ENCODE measurements at places on chromosomes 11 and 22.
A peak's percentile ranks its signal among the peaks of the same experiment; 100 is the strongest.

GRCh38 chr11:79400717-79401330 is 40.0 kb downstream of the TENM4 start:
- peak; percentile 26 for DNase-seq

GRCh38 chr11:134100171-134100570 is 31.3 kb downstream of the JAM3 start:
- no peak for DNase-seq

DNA sequence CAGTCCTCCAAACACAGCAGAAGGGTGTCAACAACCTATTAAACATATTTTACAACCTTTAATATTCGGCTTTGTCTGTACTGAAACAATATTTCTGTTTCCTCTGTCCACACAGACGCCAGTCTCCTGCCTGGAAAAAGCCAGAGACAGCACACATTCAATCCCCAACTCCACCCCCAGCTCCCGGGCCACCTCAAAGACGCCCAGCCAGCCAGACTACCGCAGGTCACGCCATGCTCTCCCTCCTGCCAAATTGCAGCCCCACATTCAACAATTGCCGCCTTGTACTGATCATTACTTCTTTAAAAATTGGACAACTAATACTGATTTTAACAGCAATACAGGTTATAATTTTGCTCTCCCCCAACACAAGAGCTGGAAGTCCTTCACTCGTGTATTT is 1.2 kb downstream of the SERGEF start:
- no peak for DNase-seq

DNA sequence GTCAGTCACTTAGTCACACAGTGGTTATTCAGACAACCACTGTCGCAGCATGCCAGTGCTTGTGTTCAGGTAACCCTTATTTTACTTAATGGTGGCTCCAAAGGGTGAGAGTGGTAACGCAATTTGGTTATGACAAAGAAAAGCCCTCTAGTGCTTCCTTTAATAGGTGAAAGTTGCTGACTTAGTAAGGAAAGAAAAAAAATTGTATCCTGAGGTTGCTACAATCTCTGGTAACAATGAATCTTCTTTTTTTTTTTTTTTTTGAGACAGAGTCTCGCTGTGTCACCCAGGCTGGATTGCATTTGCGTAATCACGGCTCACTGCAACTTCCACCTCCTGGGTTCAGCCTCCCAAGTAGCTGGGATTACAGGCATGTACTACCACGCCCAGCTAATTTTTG is 64.5 kb downstream of the C11orf91 start:
- peak; percentile 28 for DNase-seq

DNA sequence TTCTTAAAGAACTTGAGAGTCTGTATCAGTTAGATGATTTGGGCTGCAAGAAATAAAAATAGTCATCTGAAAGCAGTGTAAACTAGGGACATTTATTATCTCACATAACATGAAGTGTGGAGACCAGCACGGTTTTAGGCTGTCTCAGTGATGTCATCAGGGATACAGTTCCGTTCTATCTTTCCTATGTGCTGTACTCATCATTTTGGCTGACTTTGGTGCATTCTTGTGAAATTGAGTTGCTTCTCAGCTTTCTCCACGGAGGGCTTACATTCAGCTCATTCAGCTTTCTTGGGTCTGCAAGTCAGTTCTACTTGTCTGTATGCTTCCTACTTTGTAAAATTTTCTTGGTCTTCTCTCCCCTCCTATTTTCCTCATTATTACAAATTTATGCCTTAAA is 51.8 kb upstream of the LIN7C start:
- DNase-seq = peak; percentile 15

GRCh38 chr22:43465291-43466015 is 53.6 kb downstream of the MPPED1 start:
- no peak for DNase-seq

- no peak for DNase-seq
These were observed 411.8 kb downstream of the CTTN start for GRCh38 chr11:70810133-70810532.

- DNase-seq = no peak
These were observed 52.6 kb downstream of the IGSF9B start for GRCh38 chr11:133903875-133904817.

DNA sequence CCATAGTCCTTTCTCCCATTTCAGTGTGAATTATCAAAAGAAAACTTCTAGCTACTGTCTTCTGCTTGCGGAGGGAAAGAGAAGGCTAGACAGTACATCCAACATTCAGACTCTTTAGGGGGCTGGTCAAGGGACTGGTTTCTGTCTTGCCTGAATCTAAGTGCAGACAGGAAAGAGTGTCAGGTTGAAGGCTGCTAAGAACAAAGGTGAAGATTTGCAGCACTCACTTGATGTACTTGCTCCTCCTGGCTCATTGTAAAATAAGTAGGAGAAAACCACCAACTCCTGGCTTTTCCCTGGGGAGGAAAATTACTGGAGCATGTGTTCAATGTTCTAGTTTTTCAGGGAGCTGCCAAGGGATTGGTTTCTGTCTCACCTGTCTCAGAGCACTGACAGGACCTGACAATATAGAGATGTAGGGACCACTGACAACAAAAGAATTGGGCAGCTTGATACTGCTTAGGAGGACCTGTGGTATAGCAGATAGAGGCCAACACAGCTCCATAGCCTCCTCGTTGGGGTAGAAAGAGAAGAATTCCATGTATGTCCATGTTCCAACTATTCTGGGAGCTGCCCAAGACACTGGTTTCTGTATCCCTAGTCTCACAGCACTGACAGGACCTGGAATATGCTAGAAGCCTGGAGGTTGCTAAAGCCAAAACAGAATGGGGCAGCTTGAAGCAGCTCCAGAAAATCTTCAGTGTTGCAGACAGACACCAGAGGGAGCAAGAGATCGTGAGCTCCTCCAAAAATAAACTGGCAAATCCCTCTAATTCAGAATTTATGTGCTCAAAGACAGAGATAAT is 39.7 kb upstream of the MMP12 start:
- DNase-seq = peak; percentile 38

DNA sequence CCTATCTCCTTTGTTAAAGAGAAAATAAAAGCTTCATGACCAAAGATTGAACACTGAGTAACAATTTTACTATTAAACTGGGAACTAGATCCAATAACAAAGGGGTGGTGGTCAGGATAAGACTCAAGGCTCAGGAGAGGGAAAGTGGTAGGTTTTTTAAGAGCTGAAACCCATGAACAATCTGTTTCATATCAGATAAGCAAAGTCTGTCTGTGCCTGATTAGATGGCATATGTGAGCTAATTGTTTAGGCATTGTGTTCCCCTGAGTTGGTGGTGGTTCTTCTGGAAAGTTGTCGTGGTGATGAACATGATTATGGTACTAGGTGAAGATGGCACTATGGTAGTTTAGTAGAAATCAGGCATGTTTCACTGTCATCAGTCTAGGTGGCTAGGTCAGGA is 24.4 kb downstream of the USP47 start:
- no peak for DNase-seq

- no peak for DNase-seq
These were observed 63.4 kb downstream of the KCNJ1 start for GRCh38 chr11:128803449-128804245.

DNA sequence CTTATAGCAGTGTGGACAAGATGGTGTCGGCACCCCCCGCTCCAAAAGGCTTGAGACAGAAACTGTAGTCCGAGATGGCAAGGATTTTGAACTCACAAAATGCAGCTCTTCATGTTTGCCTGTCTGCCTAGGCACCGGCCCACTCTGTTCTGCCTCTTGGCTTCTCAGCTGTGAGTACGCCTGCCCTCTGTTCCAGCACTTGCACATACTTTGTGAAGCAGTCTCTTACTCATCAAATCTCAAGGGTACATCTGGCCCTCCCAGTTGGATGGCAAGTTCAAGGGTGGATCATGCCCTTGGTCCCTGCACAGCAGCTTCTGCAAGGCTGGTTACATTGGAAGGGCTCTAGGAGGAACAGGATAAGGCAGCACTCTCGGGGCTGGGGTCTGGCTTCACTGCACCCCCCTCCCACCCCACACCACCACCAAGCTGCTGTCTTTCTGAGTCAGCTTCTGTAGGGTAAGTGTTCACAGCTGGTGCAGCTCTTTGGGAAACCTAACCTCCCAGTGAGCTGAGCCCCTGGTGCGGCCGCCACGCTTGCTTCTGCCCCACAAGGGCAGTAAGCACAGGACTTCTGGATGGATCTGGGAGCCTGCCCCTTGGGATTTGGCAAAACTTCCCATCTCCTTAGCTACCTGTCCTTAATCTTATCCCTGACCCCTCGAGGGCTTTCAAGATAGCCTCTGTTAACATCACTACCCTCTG is 37.2 kb downstream of the FAM83F start:
- DNase-seq = peak; percentile 30

GRCh38 chr22:48327721-48328120 is 1500.0 kb downstream of the BRD1 start:
- DNase-seq = no peak

GRCh38 chr11:29183301-29183700 is 833.5 kb downstream of the KCNA4 start:
- DNase-seq = no peak

DNA sequence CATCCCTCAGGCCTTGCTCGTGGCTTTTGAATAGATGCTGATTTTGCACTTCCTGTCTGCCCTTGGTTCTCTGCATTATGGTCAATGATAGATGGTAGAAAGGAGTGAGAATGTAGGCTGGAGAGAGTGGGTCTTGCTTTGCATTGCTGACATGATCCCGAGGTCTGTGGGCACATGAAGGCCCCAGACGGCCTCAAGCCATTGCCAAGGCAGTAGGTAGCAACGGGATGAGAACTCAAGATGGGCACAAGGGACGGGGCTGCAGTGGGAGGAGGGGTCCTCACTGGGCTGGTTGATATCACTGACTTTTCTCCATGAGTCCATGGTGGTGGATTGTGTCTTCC is 54.0 kb downstream of the GAB4 start:
- DNase-seq = no peak

DNA sequence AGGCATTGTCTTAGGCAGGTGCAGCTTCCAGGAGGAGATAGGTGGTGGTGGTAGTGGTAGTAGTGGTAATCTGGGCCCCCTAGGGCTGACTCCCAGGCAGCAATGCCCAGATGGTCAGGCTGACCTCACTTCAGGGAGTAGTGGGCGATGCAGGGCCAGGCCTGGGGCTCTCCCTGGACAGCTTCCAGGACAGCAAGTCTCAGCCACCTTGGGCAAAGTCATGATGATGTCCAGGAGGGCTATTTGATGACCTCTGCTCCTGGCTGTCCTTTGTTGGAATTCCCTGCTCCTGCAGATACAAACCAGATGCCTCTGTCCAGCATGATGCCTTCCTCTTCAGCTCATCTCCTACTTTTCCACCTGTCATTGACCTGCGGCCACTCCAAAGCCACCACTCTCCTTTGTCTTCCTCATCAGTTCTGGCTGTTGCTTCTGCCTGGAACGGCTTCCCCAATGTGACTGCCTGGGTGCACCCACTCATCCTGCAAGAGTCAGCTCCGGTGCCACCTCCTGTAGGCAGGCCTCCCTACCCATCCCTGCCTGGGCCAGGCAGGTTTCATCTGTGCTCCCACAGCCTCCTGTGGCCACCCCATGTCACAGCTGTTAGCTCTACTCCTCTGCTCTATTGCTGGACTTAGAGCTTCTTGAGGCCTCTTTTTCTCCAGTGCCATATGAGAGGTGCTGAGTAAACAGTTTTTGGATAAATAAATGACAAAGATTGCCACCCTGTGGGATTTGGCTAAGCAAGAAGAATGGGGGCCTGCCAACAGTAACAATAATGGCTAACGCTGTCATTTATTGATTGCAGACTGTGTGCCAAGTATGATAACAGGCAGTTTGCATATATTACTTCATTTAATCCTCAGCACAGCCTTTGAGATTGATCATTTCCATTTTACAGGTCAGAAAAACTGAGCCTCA is 172.9 kb upstream of the NECTIN1 start:
- DNase-seq = no peak

- DNase-seq = no peak
These were observed 66.4 kb downstream of the ZNRF3 start for GRCh38 chr22:28949788-28950187.

DNA sequence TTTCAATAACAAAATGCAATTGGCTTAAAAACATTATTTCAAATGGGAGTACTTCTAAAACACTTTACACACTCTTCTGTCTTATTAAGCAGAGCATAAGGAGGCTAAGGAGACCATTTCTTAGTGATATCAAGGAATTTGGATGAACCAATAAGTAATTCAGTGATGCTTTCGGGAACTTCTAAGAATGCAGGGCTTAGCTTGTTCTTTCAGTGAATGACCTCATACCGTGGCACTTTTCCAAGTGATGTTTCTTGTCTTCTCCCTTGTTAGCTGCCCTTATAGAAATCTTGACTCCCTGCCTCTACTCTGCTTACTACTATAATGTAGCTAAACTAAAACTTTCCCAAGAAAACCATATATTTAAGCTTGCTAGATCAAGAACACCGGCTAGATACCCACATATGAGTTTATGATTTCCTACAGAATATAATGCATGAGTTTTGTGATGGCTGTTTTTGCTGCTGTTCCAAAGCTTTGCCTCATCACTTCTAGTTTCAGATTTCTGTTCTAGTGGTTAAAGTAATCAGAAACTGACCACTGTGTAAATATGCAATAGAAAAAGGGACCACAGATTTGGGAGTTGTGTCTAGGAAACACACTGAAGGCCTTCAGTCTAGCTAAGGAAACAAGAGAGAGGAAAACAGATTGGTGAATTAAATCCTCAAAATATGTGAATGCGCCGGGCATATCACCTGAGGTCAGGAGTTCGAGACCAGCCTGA is 37.5 kb upstream of the STK33 start:
- peak; percentile 84 for DNase-seq

DNA sequence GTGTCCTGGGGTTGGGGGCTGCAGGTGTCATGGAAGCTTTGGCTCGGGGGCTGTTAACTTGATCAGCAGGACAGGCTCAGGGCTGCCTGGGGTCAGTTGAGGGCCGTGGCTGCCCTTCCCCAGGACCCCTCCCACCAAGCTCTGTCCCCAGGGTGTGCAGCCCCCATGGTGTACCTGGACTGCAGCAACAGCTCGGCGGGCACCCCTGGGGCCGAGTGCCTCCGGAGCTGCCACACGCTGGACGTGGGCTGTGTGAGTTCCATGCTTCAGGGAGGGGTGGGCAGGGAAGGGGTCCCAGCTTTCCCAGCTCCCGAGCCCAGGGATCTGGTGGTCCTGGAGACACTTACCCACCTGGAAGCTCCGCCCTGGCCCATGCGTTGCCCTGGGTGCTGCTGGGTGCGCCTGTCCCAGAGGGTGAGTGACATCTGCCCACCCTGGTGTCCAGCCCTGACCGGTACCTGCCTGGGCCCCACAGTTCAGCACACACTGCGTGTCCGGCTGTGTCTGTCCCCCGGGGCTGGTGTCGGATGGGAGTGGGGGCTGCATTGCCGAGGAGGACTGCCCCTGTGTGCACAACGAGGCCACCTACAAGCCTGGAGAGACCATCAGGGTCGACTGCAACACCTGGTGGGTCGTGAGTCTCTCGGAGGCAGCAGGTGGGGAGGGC is 11.3 kb downstream of the MUC5B start:
- DNase-seq = no peak

- peak; percentile 7 for DNase-seq
These were observed 9.8 kb downstream of the IL17REL start for GRCh38 chr22:50002791-50003190.
